ENCODE measurements at places on chromosomes 11 and 22. TPM values are rescaled to one million over a fixed set of nuclear protein-coding genes. Genes with fewer than 3 reads are reported as not detected.
A peak's percentile ranks its signal among the peaks of the same experiment; 100 is the strongest.

- peaks cover 1% of the 10 kb centered on the region for H3K4me1 ChIP-seq
- H3K27me3 ChIP-seq = peaks cover 4% of the 10 kb centered on the region
- no peak overlapping the region for H3K27ac ChIP-seq
- no peaks in the 10 kb centered on the region for H3K36me3 ChIP-seq
- no peak for DNase-seq
- no peak overlapping the region for H3K4me3 ChIP-seq
These were observed 4.1 kb downstream of the OLFML1 start for GRCh38 chr11:7489376-7489775.

GRCh38 chr11:69703453-69703767, 412 bp downstream of the FGF19 start:
- peaks cover 9% of the 10 kb centered on the region for H3K27me3 ChIP-seq
- no peak overlapping the region for H3K4me3 ChIP-seq
- no peaks in the 10 kb centered on the region for H3K36me3 ChIP-seq
- H3K27ac ChIP-seq = no peak overlapping the region

DNA sequence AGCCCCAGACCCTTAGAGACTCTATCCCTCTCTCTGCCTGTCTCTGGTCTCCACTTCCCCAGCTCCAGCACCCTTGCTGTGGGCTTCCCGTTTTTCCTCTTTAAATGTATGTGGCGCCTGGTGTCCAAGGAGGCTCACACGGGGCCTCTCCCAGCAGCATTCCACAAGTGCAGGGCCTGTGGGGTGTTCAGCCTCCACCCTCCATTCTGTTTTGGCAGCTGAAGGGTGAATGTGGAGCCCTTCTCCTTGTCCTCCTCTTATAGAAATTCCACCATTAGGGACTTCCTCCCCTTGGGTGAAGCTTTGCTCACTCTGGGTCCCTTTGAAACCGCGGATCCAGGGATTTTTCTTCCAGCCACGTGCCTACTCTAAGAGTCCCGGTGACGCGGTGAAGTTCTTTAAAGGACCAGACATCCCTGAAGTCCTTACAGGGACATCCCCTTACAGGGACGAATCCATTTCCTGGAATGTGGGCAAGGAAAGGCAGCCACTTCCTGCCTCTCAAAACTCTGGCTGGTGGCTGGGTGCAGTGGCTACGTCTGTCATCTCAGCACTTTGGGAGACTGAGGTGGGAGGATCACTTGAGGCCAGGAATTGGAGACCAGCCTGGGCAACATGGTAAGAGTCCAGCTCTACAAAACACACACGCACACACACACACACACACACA, 1.6 kb upstream of the TSPAN18 start:
- peaks cover 7% of the 10 kb centered on the region for H3K4me1 ChIP-seq
- H3K36me3 ChIP-seq = no peaks in the 10 kb centered on the region
- no peak overlapping the region for H3K27ac ChIP-seq
- peaks cover 8% of the 10 kb centered on the region for H3K27me3 ChIP-seq
- no peak overlapping the region for H3K4me3 ChIP-seq
- no peak for DNase-seq

GRCh38 chr11:17976651-17977050, 36.2 kb downstream of the SERGEF start:
- no peaks in the 10 kb centered on the region for H3K27me3 ChIP-seq
- no peaks in the 10 kb centered on the region for H3K4me1 ChIP-seq
- no peak for DNase-seq
- H3K27ac ChIP-seq = no peak overlapping the region
- H3K36me3 ChIP-seq = no peaks in the 10 kb centered on the region

DNA sequence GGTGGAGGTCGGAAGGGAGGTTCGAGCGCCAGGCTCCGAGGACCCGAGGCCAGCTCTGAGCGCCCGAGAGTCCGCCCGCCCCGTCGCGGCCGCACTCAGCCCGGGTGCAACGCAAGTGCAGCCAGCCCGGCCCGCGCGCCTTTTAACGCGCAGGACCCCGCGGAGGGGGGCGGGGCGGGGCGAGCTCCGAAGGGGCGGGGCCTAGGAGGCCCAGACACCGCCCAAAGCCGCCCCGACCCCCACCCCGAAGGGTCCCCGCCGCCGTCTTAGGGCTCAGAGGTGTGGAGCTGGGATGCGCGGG, at the start of gene PHOX2A:
TSS of gene PHOX2A (minus strand) at position 117 of the 301 bp plus-strand sequence. CDS start 172 bp downstream, outside the sequence.
- no peaks in the 10 kb centered on the region for H3K36me3 ChIP-seq
- H3K4me3 ChIP-seq = no peak within 1 kb of the TSS
- H3K4me1 ChIP-seq = no peaks in the 10 kb centered on the region
- peaks cover 25% of the 10 kb centered on the region for H3K27me3 ChIP-seq

- DNase-seq = no peak
- H3K27me3 ChIP-seq = no peaks in the 10 kb centered on the region
- H3K4me3 ChIP-seq = no peak overlapping the region
- no peak overlapping the region for H3K27ac ChIP-seq
- no peaks in the 10 kb centered on the region for H3K4me1 ChIP-seq
- no peaks in the 10 kb centered on the region for H3K36me3 ChIP-seq
These were observed 6.5 kb downstream of the OR10A6 start for GRCh38 chr11:7924536-7924935.

- peaks cover 15% of the 10 kb centered on the region for H3K27me3 ChIP-seq
- H3K4me3 ChIP-seq = no peak overlapping the region
- peak; percentile 79 for DNase-seq
- H3K4me1 ChIP-seq = no peaks in the 10 kb centered on the region
- no peak overlapping the region for H3K27ac ChIP-seq
- no peaks in the 10 kb centered on the region for H3K36me3 ChIP-seq
These were observed 41.0 kb upstream of the PRDM11 start for GRCh38 chr11:45105233-45105983.

- DNase-seq = no peak
- no peaks in the 10 kb centered on the region for H3K36me3 ChIP-seq
- no peak overlapping the region for H3K27ac ChIP-seq
These were observed 135.9 kb upstream of the KIRREL3 start for GRCh38 chr11:127136438-127136837.

DNA sequence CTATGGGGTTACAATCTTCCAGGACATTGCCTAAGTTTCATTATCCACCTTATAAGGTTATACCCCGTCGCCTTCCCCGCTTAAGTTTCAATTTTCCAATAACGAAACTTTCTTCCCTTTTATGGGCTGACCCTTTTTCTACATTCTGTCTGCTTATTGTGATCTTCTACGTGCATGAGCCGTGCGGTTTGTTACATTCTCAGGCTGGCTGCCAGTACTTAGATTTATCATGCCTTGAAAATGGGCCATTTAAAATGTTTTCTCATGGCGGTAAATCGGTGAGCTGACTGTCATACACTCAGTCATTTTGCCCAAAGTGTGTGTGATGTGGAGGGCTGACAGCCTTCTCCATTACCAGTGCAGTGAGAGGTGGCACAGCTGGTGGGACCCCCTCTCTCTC, 23.3 kb downstream of the DGCR6L start:
- peaks cover 29% of the 10 kb centered on the region for H3K4me1 ChIP-seq
- no peak overlapping the region for H3K27ac ChIP-seq
- H3K36me3 ChIP-seq = no peaks in the 10 kb centered on the region

GRCh38 chr11:113572136-113572735, 97.0 kb upstream of the DRD2 start:
- H3K27me3 ChIP-seq = 0 out of 2 replicates have a peak, but pooled peaks cover 6% of the 10 kb centered on the region
- H3K36me3 ChIP-seq = no peaks in the 10 kb centered on the region
- H3K4me1 ChIP-seq = no peaks in the 10 kb centered on the region

DNA sequence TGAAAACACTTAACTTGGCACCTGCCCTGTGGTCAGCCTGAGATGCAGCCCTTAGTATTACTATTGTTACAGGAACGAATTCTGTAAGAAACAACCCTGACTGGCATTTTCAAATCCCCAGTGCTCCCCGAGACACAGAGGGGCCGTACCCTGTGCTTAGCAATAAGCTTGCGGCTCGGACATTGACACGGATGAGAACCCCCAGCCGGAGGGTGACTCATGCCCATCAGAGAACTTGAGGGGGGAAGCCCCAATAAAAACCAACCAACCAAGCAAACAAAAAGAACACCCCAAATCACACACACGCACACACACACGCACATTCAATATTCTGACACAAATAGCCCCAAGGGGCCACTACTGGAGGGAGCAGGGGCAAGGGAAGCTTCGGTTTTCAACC, 63.8 kb downstream of the SHISAL1 start:
- no peak overlapping the region for H3K4me3 ChIP-seq
- H3K4me1 ChIP-seq = no peaks in the 10 kb centered on the region
- H3K36me3 ChIP-seq = no peaks in the 10 kb centered on the region
- H3K27me3 ChIP-seq = no peaks in the 10 kb centered on the region
- no peak for DNase-seq

DNA sequence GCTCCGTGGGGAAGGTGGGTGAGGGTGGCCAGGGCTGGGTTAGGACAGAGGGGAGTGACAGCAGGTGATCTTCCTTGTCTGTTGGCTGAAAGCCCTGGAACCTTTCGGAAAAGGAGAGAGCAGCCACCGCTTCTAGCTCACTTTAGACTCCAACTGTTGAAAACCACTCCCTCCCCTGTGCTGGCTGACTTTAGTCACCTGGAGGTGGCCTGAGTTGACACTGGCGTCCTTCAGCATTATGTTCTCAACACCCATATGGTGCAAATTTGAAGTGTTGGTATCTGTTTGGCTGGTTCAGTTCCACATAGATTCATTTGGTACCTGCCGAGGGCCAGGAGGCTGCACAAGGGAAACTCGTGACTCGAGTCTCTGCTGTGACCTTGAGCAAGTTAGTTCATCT, 28.8 kb downstream of the ZC3H7B start:
- H3K4me1 ChIP-seq = no peaks in the 10 kb centered on the region
- H3K27me3 ChIP-seq = no peaks in the 10 kb centered on the region
- H3K36me3 ChIP-seq = peaks cover 74% of the 10 kb centered on the region
- H3K4me3 ChIP-seq = no peak overlapping the region

- H3K4me3 ChIP-seq = no peak overlapping the region
- peaks cover 11% of the 10 kb centered on the region for H3K4me1 ChIP-seq
- H3K27me3 ChIP-seq = peaks cover 14% of the 10 kb centered on the region
These were observed 29.9 kb downstream of the EIF3F start for GRCh38 chr11:8017071-8017470.

DNA sequence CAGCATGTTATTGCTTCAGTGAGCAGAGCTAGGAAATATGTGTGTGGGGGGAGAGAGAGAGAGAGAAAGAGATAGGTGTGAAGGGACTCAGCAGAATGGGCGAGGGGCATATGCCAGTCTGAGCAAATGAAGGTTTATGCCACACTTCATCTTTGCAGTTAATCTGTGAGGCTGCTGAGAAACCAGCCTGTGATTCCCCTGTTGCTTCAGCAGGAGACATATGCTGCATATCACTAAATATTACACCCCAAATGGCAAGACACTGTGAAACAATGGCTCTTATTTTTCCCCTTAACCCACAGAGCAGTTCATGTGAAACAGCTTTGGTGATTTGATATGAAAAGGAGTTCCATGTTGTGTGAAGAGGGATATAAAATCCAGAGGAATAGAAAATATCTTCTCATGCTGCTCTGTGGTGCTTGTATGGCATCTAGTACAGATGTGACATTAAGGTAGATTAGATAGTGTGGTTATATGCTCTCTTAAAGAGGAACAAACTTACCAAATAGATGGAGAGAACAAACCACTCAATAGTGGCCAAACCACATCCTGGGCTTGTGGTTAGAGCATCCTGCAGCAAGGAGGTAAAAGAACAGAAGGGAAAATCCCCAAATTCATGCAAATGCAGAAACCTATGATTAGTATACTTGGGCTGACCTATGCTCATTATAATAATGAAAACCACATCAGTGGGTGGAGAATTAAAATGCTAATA, 864.2 kb downstream of the FAM181B start:
- no peaks in the 10 kb centered on the region for H3K4me1 ChIP-seq
- no peak overlapping the region for H3K27ac ChIP-seq
- H3K27me3 ChIP-seq = no peaks in the 10 kb centered on the region
- DNase-seq = no peak

DNA sequence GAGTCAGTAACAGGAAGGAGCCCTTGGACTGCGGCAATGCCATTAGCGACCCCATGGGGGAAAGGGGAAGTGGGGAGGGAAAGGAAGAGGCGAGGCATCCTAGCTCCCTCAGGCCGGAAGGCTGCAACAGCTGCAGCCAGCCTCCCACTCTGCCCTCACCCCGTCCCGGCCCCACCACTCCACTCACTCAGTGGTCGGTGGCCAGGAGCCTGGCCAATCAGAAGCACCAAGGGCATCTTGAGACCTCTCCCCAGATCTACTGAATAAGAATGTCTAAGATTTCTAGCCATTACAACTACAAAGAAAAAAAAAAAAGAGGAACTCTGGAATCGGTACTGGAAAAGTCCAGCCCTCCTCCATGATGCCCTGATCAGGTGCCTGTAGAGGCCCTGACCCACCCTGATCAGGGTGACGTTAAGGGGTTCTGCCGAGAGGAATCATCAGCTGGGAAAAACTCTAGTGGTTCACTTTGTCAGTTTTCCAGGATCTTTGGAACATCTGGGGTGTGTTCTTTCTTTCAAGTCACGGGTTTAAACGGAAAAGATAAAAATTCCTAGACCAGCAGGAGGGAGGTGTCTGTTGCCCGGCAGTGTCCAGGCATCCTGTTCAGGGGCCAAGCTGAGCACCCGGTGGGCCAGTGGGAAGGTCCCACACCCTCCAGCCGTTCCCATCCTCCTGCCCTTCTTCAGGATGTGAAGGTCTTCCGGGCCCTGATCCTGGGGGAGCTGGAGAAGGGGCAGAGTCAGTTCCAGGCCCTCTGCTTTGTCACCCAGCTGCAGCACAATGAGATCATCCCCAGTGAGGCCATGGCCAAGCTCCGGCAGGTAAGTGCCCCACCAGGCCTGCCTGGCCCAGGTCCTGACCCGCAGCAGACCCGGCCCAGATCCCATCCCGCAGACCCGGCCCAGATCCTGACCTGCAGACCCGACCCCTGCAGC, 14.4 kb downstream of the OAF start:
- H3K27me3 ChIP-seq = no peaks in the 10 kb centered on the region
- no peak overlapping the region for H3K27ac ChIP-seq
- no peak for DNase-seq
- no peaks in the 10 kb centered on the region for H3K36me3 ChIP-seq

DNA sequence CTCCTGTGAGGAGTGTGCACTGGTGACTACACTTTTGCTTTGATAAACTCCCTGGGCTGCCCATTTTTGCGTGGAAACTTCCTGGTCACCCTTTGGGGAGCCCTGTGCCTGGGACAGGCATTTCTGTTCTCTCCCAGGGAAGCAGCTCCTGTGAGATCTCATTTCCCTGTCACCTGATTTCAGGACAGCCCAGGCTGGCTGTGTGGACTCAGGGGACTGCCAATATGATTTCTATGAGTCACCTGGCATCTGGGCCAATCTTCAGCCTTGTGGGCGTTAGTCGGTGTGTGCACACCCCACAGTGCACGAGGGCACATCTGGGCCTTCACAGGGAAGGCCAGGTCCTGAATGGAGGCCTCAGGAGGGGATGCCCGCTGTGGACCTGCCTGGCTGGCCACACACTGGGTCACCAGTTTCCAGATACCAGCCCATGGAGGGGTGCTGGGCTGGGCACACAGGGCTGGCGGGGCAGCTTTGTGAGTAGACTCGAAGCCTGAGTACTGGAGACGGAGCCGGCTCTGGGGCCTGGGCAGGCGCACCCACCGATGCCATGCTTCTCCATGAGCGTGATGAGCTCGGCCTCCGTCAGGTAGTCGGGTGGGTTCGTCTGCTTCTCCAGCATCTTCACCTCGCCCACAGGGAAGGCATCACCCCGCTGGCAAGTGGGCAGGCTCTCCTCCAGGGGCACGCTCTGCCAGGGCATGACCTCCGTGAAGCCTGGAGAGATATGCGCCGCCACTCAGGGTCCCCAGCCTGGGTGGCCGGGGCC, 9.4 kb upstream of the PPM1F start:
- no peak overlapping the region for H3K27ac ChIP-seq
- no peaks in the 10 kb centered on the region for H3K27me3 ChIP-seq
- no peak overlapping the region for H3K4me3 ChIP-seq
- no peak for DNase-seq

- H3K27ac ChIP-seq = no peak overlapping the region
- H3K27me3 ChIP-seq = no peaks in the 10 kb centered on the region
- H3K4me1 ChIP-seq = no peaks in the 10 kb centered on the region
- no peak for DNase-seq
These were observed 582.9 kb downstream of the BRD1 start for GRCh38 chr22:49244466-49245420.

HEPACAM gene
- not detected for total RNA-seq

HEPN1 gene
- total RNA-seq = not detected

RASSF10 gene
- total RNA-seq = not detected

FOXRED2 gene
- total RNA-seq = 42.3 TPM

CSRP3 gene
- not detected for total RNA-seq

Measured in K562 (cell line).